Esophagus (tissue), 2 donors: ENCODE measurements at places on chromosomes 2 and 18. TPM values are rescaled to one million over a fixed set of nuclear protein-coding genes. Genes with fewer than 3 reads are reported as not detected.

Gene SPEG
- 22.3 TPM for polyA plus RNA-seq

Gene PAX8
- 0.28 TPM for polyA plus RNA-seq

Gene EFR3B
- 0.12 TPM for polyA plus RNA-seq

Gene SERPINB13
- polyA plus RNA-seq: 233 TPM

Gene ASAP2
- 4.0 TPM for polyA plus RNA-seq

Gene SP140
- polyA plus RNA-seq: 0.28 TPM

Gene TMEM247
- not detected for polyA plus RNA-seq

Gene GPR35
- polyA plus RNA-seq: 2.1 TPM
